Fibroblast of skin of abdomen (primary cell): ENCODE measurements at places on chromosomes 12 and 14.

DNA sequence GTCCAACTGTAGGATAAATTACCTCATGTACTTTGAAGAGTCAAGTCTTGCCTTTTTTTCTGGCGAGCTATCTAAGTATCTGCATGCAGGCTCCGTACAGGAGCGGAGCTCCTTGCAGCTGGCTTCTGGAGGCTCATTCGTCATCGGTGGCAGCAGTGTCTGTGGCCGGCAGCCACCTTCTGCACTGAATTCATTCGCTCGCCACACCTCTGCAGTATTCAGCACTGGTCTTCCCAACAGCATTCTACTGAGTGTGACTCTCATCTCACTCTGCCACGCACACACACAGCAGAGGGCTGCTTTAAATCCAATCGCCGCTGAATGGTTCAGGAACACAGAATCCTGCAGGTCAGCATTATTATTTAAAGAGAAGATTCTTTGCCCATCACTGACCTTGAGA lies 200.0 kb downstream of the GLT1D1 start:
- DNase-seq: no peak

GRCh38 chr14:84456946-84457345 lies 1073.0 kb upstream of the FLRT2 start:
- peak; percentile 13 for DNase-seq

DNA sequence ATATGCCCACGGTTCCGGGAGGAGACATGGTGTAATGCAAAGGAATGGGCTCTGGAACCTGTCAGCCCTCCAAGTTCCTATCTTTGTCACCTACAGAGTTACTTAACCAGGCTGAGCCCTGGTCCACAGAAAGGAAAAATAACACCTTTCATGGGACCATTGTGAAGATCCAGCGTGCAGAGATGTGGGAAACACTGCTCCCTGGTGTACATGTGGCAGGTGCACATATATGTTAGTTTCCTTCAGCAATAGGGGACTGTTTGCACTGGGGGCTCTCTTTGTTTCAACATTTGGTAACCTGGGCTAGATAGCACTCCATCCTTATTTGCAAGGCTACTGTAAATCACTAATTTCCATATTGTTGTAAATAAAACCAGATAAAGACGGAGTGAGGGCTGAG lies 72.3 kb downstream of the ANO2 start:
- peak; percentile 39 for DNase-seq

DNA sequence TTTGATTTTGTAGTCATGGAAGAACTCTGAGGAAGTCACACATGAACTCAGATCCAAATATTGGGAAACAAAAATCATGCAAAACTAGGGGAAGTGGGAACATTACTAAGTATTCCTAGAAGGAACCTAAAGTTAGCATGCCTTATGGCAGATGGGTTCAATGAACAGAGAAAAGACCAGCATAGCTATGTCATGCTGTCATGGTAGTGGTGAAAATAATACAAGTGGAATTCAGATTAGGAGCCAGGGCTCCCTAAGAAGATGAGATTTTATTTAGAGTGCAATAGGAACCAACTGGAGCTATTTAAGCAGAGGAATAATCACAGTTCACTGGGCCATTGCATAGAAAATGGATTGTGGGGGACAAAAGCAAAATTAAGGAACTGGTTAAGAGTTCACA lies 134.0 kb downstream of the DIO2 start:
- peak; percentile 26 for DNase-seq

DNA sequence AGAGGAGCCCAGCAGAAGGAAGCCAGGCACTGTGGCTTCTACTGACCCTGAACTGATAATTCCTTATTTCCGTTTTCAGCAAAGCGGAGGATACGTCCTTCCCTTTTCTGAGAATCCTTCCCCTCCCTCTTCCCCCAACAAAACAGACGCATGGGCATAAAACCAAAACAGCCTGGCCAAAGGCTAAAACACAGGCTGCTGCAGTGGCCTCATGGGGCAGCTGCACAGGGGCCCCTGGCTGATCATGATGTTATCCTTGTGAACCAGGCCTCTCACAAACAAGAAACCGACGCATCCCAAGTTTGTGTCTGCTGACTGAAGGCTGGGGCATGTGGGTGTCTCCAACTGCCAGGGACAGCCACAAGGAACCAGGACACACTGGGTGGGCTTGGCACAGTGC lies 23.4 kb upstream of the STON2 start:
- DNase-seq: no peak

DNA sequence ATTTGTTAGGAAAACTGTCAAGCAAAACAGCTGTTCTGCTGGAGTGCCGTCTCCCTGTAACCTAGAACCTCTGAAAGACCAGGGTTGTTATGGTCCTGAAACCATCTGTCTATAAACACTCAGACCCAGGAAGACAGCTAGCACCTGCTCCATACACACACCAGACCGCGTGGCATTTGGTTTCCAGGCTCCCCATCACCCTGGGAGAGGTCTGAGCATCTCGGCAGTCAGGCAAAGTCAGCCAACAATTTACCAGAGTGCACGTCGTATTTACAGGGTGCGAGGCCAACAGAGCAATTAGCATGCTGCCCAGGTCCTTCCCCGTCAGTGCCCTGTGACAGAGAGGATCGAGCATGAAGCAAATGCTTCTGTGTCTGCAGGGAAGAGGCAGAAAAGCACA lies 272.5 kb downstream of the SLC15A4 start:
- DNase-seq: no peak

- DNase-seq: peak; percentile 14
Observed at GRCh38 chr14:78758333-78758732, 588.2 kb downstream of the NRXN3 start.

DNA sequence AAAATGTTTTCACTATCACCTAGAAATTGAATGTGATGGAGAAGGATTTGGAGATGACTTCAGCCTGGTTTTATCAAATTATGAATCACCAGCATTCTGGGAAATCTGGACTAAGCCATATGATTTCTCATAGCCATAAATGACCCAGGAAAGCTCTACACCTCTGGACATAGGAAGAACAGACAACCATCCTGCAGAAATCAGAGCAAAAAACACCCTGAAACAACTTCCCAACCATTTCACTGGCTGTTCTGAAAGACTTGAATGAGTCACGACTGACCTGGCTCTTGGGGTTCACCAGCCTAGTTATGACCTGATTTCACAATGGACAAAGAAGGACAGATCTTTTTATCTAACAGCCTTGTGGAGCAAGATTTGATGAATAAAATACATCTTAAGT lies 123.8 kb downstream of the KCNH5 start:
- peak; percentile 22 for DNase-seq

DNA sequence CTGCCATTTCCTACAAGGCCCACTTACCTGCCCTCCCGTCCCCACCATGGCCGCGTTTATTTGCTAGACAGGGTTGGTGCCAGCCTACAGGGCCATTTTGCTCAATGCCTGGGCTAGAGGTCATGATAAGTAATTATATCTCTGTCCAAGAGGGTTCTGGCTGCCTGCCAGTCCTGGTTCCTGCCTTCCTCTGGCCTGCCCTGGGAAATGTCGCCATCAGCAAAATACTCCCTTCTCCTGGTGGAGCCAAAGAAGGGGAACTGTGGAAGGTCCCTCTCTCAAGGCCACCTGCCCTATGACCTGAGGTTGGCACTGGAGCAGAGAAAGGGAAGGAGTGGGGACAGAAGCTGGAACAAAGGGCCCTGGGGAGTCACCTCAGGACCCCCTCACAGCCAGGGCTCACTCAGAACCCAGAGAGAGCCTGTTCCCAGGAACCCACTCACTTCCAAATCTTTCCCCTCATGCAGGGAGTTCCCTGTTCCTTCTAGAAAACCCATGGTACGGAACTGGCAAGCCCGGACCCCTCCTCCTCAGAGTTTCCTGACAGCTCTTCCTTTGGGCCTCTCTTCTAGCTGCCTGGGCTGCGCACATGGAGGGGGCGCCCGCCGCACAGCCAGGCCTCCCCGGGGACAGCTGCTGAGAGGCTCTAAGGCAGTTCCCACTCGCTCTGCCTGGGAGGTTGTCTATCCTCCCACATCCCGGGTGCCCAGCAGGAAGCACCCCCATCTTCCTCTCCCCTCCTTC lies 280.5 kb downstream of the DPF3 start:
- no peak for DNase-seq

GRCh38 chr12:6934110-6934509 lies 6.4 kb downstream of the ATN1 start:
- no peak for DNase-seq

GRCh38 chr14:82915381-82915780 lies 1381.7 kb upstream of the SEL1L start:
- no peak for DNase-seq

GRCh38 chr12:9944391-9944790 lies 12.2 kb upstream of the CLEC2A start:
- no peak for DNase-seq

DNA sequence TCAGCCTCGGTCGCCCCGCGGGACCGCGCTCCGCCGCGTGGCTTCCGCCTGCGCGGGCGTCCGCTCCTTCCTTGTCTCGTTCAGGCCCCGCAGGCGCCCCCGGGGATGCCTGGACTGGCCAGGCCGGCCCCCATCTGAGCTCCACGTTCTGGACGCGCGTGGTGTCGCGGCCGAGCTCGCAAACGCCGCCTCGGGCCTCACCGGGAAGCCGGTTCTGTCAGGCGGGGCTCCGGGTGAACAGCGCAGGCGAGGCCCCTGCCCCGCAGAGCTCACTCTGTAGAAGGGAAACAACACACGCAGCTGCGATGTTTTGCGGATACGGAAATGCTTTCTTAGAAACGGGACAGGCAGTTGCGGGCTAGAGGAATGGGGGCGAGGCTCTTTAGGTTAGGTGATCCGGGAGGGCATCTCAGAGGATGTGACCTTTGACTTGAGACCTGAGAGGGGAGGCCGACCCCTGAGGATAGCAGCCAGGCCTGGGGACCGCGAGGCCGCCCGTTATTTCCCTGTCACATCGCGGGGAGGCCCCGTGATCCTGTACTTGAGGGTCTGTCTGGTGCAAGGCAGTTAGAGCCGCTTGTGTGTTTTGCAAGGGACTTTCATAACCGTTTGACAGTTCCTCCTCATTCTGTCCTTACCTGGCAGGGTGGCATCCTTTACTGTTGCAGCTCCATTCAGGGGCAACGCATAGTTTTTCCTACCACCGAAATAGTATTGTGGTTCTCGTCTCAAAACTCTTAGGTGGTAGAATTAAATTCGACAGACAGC lies 584 bp downstream of the VRK1 start:
- DNase-seq: peak; percentile 6

GRCh38 chr14:90573385-90574105 lies 176.7 kb downstream of the CALM1 start:
- DNase-seq: no peak

DNA sequence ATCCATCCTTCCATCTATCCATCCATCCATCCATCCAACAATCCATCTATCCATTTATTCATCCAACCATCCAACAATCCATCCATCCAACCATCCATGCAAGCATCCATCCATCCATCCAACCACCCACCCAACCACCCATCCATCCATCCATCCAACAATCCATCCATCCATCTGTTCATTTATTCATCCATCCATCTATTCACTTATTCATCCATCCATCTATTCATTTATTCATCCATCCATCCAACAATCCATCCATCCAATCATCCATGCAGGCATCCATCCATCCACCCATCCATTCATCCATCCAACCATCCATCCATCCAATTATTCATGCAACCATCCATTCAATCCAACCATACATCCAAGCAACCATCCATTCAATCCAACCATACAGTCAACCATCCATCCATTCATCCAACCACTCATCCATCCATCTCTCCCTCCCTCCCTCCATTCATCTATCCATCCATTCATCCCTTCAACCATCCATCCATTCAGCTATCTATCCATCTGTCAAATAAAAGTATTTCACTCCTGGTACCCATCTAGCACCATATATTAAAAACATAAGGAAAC lies 86.1 kb downstream of the KSR2 start:
- DNase-seq: no peak

GRCh38 chr12:69688021-69688420 lies 11.1 kb downstream of the BEST3 start:
- peak; percentile 57 for DNase-seq

- DNase-seq: peak; percentile 17
Observed at GRCh38 chr14:80988735-80989429, 33.5 kb downstream of the TSHR start.
